ENCODE measurements at places on chromosomes 16 and 17.

DNA sequence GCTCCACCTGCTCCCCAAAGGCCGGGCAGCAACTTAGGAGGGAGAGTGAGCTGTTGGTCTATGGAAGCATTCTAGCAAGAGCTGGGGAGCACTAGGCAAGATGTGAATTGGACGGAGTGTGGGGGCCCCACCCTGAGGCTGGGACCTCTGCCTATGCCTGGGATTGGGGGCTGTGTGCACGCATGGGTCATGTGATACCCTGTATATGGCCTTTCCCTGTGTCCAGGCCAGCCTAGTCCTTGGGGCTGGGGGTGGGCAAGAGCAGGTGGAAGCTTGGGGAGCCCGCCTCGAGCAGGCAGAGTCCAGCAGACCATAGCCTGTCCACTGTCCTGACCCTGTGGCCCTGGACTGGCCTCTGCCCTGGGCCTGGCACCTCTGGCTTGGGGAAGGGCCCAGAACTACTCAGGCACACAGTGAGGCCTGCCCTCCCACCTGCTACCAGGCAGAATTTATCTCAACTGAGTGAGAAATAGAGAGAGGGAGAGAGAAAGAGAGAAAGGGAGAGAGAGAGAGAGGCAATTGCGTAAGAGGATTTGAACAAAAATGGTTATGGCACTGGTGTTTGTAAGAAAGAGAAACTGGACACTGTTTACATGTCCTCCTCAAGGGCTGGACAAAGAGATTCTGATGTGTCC, 19.1 kb downstream of the PDP2 start:
- no peak for DNase-seq

GRCh38 chr17:9928601-9929333, 23.7 kb upstream of the RCVRN start:
- DNase-seq: no peak

- no peak for DNase-seq
Observed at GRCh38 chr17:27456681-27457359, 572 bp downstream of the KSR1 start.

DNA sequence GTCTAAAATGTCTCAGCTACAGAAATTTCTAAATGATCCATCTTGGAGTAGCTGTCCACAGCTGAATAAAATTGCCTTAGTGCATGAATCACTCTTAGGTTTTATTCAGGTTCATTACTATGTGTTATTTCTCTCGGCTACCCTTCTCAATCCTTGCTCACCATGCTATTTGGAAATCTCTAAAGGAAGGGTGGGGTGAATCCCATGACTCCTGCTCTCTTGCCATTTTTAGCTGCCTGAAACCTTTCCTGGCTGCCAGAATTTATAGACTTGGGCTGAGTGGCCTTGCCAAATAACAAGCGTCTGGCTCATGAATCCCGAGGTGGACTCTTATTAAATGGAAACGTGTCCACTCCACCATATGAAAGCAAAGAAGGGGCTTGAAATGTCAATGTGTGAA, 936.1 kb upstream of the SOX9 start:
- no peak for DNase-seq

DNA sequence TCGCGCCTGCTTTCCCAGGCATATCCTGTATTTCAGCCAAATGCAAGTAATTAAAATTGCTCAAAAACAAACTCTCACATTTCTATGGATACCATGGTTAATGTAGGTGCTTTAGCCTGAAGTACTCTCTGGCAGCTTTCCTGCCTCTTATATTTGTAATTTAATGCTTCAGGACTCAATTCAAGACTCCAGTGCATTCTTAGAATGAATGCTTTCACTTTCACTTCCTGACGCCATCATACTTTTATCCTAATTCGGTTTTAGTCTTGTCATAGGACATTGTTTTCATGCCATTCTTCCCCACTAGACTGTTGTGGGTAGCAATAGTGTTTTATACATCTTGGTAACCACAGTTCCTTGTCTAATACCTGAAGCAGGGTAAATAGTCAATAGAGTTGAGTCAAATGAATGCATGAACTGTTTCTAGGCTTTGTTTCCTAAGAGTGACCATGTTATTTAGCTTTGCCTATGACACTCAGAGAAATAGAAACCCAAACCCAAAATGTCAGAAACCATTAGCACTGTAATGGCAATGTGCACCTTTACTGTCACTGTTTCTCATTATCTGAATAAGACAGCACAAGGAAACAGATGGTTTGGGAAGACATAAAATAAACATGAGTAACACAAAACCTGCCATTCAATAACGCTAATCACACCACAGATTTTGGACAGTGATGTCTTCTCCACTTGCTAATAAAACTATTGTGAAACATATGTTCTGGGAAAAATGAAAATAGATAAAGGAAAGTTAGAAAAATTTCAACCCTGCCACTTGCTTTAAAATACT, 705.5 kb downstream of the CDH11 start:
- DNase-seq: no peak

DNA sequence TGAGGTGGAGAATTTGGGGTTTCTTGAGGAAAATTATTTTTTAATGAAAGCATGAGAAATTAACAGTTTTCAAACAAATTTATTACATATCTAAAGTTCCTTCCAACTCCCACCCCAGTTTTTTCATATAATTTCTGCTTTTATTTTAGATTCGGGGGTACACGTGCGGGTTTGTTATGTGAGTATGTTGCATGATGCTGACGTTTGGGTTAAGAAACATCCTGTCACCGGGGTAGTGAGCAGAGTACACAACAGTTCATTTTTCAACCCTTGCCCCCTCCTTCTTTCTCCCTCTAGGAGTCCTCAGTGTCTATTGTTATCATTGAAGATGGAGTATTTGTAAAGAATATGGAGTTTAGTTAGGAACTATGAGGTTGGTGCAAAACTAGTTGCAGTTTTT, 31.8 kb upstream of the CDYL2 start:
- no peak for DNase-seq

- no peak for DNase-seq
Observed at GRCh38 chr17:50153650-50154575, 3.4 kb upstream of the PPP1R9B start.

DNA sequence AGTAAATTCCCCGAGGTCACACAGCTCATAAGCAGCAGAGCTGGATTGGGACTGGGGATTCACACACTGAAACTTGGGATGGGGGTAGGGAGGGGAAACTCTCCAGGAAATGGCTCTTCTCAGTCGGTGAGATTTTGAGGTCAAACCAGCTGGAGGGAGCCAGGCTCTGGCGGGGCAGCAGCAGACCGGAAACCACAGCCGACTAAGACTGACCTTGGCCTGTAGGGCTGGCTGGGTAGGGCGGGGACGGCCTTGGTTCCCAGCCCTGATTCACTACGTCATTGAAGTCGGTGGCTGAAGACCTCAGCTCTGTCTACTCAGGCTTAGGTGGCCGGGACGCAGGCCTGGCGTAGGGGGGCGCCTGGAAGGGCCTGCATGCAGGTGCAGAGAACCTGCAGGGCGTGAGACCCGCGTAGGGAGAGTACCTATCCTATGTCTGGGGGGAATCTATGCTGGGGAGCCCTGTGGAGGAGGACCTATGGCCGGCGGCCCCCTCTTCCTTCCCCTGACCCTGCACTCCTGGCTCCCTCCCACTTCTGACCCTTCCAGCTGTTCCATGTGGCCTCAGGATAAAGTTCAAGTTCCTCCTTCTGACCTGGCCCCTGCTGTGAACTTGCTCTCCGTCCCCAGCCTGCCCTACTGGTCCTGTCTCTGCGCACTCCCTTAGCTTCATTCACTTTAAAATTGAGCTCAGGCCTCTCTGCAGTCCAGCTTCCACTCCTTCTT, 11.9 kb upstream of the SLC4A1 start:
- peak; percentile 18 for DNase-seq

GRCh38 chr16:65118871-65119270, 3.0 kb downstream of the CDH11 start:
- DNase-seq: no peak

DNA sequence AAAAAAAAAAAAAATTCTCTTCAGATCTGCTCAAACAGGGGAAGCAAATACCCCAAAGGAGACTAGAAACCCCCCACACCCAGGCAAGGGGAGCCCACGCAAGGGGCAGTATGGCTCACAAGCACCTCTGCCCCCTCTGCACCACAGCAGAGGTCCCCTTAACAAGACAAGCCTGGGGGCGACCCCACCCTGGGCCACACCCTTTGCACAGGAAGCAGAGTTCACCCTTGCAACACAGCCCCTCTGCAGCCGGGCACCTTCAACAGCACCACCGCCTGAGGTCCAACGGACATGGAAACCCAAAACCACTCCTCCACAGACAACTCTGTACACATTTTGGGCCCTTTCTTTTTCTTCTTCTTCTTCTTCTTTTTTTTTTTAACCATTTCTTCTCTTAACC, 12.8 kb downstream of the AXIN1 start:
- DNase-seq: no peak

- DNase-seq: no peak
Observed at GRCh38 chr17:40791787-40792436, 7.8 kb downstream of the KRT28 start.

DNA sequence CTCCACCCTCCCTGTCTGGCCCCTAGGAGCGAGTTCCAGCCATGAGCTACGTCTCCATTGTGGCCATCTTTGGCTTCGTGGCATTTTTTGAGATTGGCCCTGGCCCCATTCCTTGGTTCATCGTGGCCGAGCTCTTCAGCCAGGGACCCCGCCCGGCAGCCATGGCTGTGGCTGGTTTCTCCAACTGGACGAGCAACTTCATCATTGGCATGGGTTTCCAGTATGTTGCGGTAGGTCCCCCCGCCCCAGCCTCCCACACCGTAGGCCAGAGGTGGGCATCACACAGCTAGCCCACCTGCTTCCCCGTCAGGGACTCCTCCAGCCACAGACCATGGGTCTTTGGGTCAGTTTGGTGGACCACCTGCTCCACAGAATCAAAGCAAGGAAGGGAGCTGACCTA, 4.2 kb downstream of the SLC2A4 start:
- no peak for DNase-seq

- DNase-seq: no peak
Observed at GRCh38 chr17:59627770-59628171, 8.1 kb downstream of the CLTC start.

GRCh38 chr16:67158637-67159600, 790 bp downstream of the TRADD start:
- peak; percentile 87 for DNase-seq

GRCh38 chr17:68710976-68711375, 109.8 kb upstream of the FAM20A start:
- no peak for DNase-seq

- no peak for DNase-seq
Observed at GRCh38 chr17:41806685-41807445, 4.9 kb downstream of the P3H4 start.

GRCh38 chr16:86345516-86345915, 164.8 kb upstream of the FOXF1 start:
- DNase-seq: no peak

DNA sequence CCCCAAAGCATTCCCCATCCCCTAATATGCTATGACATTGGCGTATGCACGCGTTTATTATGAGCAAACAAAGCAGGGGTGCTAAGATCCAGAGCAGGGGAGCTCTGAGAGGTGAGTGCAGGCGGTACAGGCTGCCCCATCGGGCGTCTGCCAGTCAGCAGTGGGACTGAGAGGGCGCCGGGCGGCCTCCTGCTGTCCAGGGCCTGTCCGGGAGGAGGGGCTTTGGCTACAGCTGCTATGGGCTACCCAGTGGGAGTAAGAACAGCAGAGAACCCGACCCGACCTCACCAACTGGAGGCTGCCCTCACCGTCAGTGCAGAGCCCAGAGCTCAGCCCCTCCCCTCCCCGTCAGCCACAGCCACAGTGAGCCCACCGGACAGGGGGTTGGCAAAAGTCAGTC, 18.5 kb upstream of the AATK start:
- DNase-seq: no peak

GRCh38 chr17:37766971-37767370, 22.1 kb upstream of the HNF1B start:
- no peak for DNase-seq

DNA sequence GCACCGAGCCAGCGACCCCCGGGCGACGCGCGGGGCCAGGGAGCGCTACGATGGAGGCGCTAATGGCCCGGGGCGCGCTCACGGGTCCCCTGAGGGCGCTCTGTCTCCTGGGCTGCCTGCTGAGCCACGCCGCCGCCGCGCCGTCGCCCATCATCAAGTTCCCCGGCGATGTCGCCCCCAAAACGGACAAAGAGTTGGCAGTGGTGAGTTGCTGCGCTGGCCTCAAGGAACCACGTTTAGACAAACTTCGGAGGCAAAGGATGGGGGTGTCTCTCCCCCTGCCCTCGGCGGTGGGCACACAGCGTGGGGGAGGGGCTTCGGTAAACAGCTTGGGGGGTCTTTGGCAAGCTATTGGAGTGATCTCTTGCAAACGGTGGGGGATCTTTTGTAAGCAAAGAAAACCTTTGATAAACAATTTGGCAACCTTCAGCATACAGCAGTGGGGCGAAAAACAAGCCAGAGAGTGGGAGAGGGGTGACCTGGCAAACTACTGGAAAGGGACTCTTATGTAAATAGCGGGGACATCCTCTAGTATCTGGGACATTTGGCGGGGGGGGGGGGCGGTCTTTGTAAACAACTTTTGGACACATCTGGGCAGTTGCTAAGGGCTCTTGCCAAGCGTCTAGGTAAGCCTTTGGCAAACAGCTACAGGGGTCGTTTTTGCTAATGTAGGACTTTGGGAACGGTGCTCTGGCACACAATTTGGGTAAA, 587 bp downstream of the MMP2 start:
- DNase-seq: no peak

GRCh38 chr16:2990891-2991290, 10.6 kb upstream of the PKMYT1 start:
- DNase-seq: no peak

GRCh38 chr17:42883802-42884558, 16.6 kb upstream of the G6PC1 start:
- no peak for DNase-seq
